ENCODE measurements at places on chromosomes 2 and 18.

DNA sequence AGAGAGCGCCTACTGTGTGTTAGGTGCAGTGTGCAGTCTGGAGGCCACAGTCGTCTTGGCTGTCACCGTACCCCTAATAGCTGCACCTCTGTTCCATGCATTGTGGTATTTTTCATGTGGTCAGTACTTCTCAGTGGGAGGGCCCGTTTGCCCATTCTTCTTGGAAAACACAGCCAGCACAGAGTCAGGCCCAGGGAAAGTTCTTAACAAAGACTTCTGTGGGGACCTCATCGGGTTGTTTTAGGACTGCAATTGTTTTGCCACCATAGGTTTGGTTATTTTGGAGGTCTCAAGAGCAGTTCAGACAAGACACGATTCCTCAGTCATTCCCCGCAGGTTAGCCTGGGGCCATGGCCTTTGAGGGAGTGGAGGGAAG, 62.3 kb downstream of the SMIM21 start:
- no peak for DNase-seq

DNA sequence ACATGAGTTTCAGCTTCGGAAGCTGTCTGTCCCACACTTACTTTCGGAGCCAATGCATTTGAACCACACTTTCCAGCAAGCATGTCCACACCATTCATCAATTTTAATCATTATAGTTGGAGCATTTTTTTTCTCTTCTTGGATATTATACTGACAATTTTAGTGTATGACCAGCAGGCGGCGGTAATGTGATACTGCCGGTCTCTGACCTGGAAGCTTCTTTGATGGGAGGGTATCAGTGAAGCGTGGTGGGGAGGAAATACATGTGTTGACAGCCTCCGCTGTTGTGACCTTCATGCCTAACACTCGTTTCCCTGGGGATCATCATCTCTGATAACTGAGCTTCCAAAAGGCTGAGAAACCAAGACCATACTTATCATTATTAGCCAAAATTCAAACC, 231.7 kb downstream of the GBX2 start:
- DNase-seq, result no peak

- DNase-seq, result no peak
These were observed 205.2 kb upstream of the CXCR4 start for GRCh38 chr2:136323195-136323594.

GRCh38 chr2:3420769-3421397, 41.4 kb downstream of the TRAPPC12 start:
- DNase-seq, result no peak

DNA sequence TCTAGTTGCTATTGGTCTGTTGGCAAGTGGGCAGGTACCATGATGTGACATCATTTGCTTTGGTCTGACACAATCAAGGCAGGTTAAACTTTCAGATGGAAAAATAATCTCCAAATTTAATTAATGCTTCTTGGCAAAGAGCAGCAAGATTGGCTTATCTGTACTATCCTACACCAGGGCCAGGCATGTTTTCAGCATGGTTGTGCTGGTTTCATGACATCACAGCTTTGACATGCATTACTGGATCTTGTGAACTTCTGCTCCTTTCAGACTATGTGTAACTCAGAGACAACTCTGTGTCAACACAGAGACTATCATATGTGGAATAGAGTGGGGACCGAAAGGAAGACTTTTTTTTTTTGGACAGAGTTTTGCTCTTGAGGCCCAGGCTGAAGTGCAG, 520.5 kb downstream of the TDRD15 start:
- DNase-seq, result no peak
